NCI-H524 treated with DMSO at 0.1 percent for 48 hours (cell line): ENCODE measurements at places on chromosomes 12 and 14.

- DNase-seq: no peak
Observed at GRCh38 chr12:3255057-3255456, 177.9 kb downstream of the TSPAN9 start.

- DNase-seq: no peak
Observed at GRCh38 chr14:69682621-69683263, 71.3 kb downstream of the SUSD6 start.

- DNase-seq: peak; percentile 32
Observed at GRCh38 chr14:104218361-104219180, 80.2 kb downstream of the KIF26A start.

DNA sequence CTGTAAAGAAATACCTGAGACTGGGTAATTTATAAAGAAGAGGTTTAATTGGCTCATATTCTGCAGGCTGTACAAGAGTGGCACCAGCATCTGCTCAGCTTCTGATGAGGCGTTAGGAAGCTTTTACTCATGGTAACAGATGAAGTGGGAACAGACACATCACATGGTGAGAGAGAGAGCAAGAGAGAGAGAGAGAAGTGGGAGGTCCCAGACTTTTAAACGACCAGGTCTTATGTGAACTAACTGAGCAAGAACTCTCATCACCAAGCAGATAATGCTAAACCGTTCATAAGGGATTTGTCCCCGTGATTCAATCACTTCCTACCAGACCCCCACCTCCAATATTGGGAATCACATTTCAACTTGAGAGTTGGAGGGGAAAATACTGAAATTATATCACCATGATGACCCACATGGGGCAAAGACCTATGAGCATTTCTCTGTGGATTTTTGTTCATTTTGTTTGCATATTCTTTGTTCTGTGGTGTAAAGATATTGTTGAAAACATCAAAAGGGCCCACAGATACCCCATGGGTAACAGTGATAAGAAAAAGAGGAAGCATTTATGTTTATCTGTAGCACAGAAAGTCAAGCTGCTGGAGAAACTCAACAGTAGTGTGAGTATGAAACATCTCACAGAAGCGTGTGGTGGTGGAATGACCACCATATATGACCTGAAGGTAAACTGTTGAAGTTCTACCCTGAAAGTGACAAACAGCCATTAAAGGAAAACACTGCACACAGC is 135.2 kb upstream of the PDE3A start:
- no peak for DNase-seq

- DNase-seq: no peak
Observed at GRCh38 chr12:77072833-77073495, 7.6 kb upstream of the E2F7 start.

- DNase-seq: no peak
Observed at GRCh38 chr14:54681811-54682261, 114.9 kb downstream of the SAMD4A start.

DNA sequence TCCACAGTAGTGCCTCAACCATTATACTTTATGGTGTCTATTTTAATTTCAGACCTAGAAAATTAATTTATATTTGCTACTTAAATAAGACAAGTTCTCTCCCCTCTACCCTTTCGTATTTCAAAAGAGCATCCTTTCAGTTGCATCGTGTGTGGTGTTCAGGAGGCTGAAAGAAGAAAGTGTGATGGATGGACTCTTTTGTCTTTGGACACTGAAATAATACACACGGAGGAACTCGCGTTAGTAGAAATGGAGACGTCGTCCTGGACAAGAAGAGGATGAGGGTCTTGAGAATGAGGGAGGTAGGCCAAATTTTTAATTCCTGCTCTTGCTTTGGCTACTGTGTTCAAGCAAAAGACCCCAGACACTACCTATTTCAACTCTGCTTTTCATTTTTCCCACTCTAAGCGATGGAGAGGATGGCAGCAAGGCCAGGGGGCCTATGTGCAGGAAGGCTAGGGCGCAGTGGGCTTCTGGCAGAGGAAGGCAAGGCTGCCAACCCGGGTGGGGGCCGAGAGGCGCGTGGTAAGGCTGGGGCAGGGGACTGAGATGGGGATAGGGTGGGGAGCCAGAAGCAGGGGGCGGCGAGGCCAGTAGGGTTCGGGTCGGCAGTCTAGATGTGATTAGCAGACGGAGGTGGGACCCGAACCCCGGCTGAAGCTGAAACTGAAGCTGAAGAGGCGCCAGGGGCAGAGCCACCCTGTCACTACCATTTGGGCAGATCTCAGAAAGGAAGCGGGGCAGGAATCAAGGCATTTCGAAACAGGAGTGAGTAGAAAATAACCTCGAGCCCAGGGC is 722 bp downstream of the TMED8 start:
- DNase-seq: no peak

DNA sequence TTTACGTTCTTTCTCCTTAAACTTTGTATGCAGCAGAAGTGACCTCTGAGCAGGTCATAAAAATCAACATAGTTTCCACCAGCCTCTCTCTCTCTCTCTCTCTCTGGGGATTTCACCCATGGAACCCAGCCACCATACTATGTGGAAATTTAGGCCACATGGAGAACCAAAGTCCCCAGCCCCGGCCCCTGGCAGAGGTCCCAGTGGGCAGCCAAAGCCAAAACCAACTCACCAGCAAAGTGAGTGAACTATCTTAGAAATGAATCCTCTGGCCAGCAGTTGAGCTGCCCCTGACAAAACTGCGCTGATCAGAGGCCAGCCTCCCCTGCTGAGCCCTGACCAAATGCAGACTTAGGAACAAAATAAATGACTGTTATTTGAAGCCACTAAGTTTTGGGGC is 9.2 kb downstream of the DUSP6 start:
- DNase-seq: no peak

- no peak for DNase-seq
Observed at GRCh38 chr12:128445415-128446127, 178.6 kb downstream of the TMEM132C start.

- no peak for DNase-seq
Observed at GRCh38 chr14:68141281-68142088, 321.9 kb downstream of the RAD51B start.

DNA sequence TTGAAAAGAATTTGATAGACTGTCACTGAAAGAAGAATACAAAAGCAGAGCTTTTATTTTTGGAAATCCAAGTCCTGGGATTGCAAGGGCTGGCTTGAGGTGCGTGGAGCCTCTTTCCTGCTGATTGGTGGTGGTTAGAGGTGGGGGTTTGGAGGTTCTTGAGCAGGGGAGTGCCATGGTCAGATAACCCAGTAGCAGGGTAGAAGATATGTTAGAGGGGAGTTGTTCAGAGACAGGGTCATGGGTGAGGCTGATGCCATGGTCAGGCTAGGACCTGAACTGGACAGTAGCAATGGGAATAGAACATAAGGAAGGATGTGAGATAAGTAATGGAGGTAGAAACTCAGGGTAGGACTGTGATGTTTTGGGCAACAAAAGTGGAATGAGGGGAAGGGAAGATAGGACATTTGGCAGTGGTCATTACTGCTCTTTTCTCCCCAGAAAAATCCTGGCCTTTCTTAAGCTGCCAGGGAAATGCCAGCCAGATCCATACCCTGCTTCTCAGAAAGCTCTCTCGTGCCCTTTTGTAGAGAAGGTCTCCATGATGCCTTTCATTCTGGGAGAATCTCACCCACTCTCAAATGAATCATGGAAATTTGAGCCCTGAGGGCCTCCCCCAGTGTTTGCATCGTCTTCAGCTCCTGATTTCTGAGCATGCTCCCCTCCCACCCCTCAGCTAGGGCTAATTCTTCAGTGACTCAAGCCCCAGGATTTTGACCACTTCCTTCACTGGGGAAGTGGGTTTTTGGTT is 9.5 kb downstream of the EMP1 start:
- no peak for DNase-seq

DNA sequence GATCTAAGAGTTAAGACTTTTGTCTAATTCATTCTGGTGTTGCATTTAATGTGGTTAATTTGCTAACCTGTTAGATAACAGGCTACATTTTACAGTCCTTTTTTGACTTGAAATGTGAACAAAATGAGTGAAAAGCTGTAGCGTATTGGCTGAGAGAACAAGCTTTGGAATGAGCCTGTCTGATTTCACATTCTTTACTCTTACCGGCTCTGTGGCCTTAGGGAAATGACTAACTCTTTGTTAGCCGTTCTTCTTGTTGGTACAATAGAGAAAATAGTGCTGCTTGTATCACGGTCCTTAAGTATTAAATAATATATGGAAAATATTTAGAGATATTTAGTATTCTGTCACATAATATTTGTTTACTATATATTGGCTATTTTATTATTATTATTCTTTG is 1.9 kb downstream of the MNAT1 start:
- DNase-seq: no peak

DNA sequence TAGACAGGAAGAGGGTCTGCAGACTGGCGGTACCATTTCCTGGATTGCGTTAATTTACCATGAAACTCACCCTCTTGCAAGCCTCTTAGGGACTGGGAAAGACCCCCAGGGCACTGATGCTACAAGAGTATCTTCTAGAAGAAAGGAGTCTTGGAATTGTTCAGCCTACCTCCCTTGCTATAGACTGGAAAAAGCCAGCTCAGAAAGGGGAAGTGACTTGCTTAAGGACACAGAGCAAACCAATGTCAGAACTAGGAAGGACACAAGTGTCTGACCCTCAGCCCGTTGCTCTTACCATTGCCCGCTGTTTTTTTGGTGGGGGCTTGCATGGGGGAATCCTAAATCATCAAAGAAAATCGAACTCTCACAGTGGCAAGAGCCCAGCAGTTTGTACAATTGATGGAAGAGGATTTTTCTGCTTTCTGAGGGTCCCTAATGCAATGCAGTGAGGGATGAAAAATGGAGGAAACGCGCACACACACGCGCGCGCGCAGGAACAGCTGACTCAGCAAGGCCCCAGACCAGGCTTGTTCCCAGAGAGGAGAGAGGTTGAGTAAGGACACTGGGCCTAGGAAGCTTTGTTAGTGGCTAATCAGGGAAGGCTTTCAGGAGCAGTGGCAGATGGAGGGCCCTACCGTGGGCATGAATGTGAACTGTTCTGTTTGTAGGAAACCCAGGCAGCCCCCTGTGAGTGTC is 50.9 kb downstream of the RIN3 start:
- no peak for DNase-seq

DNA sequence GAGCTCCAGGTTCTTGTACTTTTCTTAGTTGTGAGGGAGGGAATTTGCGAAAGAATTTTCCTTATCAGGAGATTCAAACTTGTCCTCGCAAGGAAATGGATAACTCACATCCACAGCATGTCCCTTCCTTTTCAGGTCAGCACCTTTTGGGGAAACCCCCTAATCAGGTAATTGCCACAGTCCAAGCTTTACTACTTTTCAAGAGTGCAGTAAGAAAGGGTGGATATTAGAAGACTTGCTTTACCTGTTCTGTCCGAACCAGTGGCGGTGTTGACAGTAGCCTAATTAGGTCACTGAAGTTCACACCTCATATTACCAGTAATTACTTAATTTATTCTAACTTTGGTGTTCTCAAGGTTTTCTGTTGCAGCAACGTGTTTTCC is 6.7 kb upstream of the C12orf50 start:
- no peak for DNase-seq

- DNase-seq: no peak
Observed at GRCh38 chr14:94337274-94337673, 14.1 kb upstream of the SERPINA6 start.

- no peak for DNase-seq
Observed at GRCh38 chr12:127262615-127263014, 1004.4 kb upstream of the TMEM132C start.

- DNase-seq: no peak
Observed at GRCh38 chr14:31167032-31167431, 40.6 kb downstream of the HECTD1 start.

DNA sequence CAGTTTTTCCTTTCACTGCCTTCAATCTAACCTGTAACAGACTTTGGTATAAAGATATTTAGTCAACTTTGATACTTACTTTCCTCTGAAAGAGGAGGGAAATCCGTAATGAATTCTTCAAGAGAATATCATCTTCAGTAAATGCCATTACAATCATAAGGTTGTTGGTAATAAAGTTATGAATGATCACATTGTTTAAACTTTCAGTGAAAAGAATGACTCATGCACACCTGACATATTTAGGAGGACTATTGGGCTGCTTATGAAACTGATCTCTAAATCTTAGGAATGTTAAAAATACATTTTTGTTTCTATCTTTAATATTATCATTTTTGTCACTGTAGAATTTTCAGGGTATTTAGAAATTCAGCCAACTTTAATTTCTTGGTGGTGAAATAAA is 474.7 kb downstream of the SLC16A7 start:
- no peak for DNase-seq

- no peak for DNase-seq
Observed at GRCh38 chr14:95363468-95363954, 43.8 kb upstream of the CLMN start.

- DNase-seq: no peak
Observed at GRCh38 chr14:99899578-99900178, 106.5 kb downstream of the EML1 start.

- no peak for DNase-seq
Observed at GRCh38 chr12:67152451-67152850, 116.7 kb upstream of the CAND1 start.

- no peak for DNase-seq
Observed at GRCh38 chr14:66099931-66100330, 386.2 kb upstream of the CCDC196 start.

DNA sequence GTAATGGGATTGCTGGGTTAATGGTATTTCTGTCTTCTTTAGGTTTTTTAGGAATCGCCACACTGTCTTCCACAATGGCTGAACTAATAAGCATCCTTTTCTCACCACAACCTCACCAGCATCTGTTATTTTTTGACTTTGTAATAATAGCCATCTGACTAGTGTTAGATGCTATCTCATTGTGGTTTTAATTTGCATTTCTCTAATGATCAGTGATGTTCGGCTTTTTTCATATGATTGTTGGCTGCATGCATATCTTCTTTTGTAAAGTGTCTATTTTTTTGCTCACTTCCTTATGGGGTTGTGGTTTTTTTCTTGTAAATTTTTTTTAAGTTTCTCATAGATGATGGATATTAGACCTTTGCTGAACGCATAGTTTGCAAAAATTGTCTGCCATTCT is 377.9 kb downstream of the GALC start:
- DNase-seq: no peak

DNA sequence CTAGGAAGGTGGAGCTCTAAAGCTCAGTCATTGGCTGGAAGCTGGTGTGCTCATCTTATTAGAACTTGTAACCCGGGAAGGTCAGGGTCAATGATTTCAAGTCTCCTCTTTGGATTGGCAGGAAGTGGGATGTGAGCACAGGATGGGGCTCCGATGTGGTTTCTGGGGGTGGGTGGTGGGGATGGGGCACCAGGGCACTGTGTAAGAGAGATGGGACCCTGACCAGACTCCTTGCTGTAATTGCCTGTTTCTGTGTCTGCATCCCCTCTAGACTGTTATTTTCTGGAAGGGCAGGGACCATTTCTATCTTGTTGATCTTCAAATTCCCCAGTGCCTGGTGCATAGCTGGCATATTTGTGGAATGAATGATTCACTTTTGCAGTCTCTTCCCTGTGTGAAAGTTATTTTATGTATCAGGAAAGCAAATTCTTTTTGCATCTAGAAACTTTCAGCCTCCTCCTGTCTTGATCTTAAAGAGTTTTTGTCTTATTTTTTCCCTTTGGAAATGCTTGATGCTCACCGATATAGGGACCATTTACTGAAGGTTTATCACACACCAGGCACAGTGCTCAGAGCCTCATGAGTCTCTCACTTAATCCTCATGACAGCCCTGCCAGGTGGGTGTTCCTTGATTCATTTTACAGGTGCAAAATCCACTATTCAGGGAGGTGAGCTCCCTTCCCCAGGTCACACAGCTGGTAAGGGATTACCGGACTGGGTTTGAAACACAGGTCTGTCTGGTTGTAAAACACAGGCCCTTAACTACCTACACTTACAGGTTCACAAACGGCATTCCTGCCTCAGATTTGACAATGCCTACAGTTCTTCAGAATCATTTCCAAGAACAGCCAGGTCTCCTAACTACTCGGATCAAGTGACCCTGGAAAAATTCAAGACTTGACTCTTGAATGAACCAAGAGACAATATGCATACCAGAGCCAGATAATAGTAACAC is 86.9 kb upstream of the IGF1 start:
- DNase-seq: no peak
